B cell (primary cell): ENCODE measurements at places on chromosomes 6 and 20. TPM values are rescaled to one million over a fixed set of nuclear protein-coding genes. Genes with fewer than 3 reads are reported as not detected.

The TNFRSF6B gene
- not detected in 2 replicates for total RNA-seq

GRCh38 chr6:159176913-159177312 is 7.7 kb downstream of the FNDC1 start:
- peaks cover 21% of the 10 kb centered on the region for H3K27me3 ChIP-seq
- H3K4me1 ChIP-seq = peaks cover 6% of the 10 kb centered on the region
- no peak overlapping the region for H3K4me3 ChIP-seq
- no peak for DNase-seq

The CD93 gene
- 0.10 and 0.12 TPM in 2 replicates for total RNA-seq

GRCh38 chr20:23248461-23248882 is 102.1 kb upstream of the NXT1 start:
- H3K4me3 ChIP-seq = no peak overlapping the region
- H3K27ac ChIP-seq = no peak overlapping the region
- H3K4me1 ChIP-seq = peaks cover 7% of the 10 kb centered on the region
- H3K27me3 ChIP-seq = no peaks in the 10 kb centered on the region

- DNase-seq = no peak
- H3K4me3 ChIP-seq = no peak overlapping the region
- H3K36me3 ChIP-seq = no peaks in the 10 kb centered on the region
- no peaks in the 10 kb centered on the region for H3K4me1 ChIP-seq
- no peaks in the 10 kb centered on the region for H3K27me3 ChIP-seq
These were observed 136.4 kb upstream of the PLCB4 start for GRCh38 chr20:8932192-8933165.

The EPB41L1 gene
- 1.3 and 2.3 TPM in 2 replicates for total RNA-seq

DNA sequence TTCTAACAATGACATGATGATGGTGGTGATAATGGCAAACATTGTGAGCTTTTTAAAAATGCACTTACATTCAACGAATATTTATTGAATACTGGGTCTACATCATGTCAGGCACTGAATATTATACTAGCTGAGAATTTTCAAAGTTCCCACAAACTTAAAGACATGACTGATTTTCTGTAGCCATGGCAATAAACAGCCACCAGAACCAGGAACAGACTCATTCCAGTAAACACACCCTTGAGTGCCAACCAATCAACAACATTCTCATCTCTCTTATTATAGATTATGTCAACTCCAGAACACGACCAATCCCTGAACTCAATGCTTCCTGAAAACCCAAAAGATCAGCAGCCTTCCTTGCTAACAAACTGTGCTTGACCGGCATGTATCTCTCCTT is 212.4 kb upstream of the RUNX2 start:
- no peak overlapping the region for H3K4me3 ChIP-seq
- no peaks in the 10 kb centered on the region for H3K27me3 ChIP-seq
- H3K27ac ChIP-seq = no peak overlapping the region

The MLN gene
- total RNA-seq = not detected in 2 replicates
